ENCODE measurements at places on chromosomes 6 and 20.

- DNase-seq = no peak
These were observed 284.1 kb upstream of the TAB2 start for GRCh38 chr6:149033454-149033853.

GRCh38 chr6:84773133-84773430, 8.7 kb upstream of the TBX18 start:
- no peak for DNase-seq

DNA sequence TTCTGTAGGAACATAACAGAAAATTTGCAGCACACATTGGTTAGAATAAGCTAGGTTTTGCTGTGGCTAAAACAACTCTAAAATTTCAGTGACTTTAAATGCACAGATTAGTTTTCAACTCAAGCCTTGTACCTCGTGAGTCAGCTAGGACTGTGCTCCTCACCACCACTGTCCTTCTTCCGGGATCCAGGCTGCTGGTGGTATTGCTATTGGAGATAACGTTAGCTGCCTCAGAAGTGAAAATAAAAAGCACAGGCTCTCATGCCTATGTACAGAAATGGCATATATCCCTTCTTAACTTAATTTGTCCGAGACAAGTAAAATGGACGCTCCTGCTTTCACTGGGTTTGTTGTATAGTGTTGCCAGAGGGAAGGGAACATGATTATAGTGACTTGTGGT, 931.1 kb upstream of the EYS start:
- no peak for DNase-seq

- no peak for DNase-seq
These were observed 593.0 kb downstream of the GRIK2 start for GRCh38 chr6:101986476-101986875.

DNA sequence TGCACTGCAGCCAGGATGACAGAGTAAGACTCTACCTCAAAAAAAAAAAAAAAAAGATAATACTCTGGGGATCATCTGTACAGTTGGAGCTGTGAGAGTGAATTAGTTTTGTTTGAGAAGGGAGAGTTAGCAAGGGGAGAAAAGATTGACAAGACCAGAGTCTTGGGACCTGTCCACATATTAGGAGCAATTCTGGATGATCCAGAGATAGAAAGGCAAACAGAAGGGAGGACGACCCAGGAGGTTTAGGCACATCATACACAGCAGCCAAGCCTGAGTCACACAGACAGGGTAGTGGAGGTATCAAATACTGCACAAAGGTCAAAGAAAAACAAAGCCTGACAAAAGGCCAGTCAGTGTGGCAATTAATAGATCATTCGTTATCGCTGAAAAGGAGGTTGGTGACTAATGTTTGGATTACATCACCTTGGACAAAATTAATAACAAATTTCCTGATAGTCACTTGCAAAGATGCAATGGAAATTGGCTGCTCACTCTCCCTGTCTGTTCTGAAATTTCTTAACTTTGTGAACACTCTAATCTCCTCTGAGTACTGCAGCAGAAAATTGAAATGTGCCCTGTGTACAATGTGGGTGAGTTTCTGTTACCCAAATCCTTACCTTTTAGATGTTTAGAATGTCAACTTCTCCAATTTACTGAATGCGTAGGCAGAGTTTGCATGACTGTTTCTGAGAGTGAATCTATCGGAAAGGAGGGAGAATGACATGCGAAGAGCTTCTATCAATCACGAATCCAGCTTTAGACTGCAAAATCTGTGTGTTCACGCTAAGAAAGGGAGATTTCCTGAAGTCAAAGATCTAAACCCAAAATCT, 105.4 kb downstream of the TSHZ2 start:
- DNase-seq = no peak

DNA sequence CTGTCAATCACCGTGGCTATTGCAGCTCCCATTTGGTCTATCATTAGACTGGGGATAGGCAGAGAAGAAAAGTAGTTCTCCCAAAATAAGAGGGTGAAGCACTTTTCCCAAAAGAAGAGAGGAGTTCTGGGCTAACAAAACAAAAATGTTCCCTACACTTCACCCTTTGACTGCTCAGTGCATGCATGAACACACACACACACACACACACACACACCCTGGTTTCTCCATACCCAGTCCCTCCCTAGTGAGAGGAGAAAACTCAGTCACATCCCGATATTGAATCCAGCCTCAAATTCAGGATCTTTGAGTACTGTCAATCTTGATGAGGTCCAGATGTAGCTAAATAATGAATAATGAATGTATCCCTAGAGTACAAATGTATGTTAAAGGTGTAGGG, 4.6 kb upstream of the TBPL1 start:
- no peak for DNase-seq

DNA sequence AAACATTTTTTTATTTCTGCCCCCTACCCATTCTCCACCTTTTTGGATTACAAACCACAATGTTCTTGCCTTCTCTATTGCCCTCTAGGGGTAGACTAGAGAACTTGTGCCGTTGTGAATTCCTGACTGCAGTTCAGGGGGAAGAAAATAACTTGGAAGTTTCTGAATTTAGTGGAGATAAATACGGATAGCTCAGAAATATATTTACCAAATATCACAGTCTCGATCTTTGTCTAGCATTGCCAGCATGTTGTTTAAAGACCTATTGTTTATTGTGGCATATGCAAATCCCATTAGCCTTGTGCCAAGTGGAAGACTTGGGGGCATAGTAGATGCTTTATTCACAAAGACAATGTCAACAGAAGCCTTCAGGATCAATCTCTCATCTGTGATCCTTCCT, 154.1 kb upstream of the MMS22L start:
- DNase-seq = no peak

DNA sequence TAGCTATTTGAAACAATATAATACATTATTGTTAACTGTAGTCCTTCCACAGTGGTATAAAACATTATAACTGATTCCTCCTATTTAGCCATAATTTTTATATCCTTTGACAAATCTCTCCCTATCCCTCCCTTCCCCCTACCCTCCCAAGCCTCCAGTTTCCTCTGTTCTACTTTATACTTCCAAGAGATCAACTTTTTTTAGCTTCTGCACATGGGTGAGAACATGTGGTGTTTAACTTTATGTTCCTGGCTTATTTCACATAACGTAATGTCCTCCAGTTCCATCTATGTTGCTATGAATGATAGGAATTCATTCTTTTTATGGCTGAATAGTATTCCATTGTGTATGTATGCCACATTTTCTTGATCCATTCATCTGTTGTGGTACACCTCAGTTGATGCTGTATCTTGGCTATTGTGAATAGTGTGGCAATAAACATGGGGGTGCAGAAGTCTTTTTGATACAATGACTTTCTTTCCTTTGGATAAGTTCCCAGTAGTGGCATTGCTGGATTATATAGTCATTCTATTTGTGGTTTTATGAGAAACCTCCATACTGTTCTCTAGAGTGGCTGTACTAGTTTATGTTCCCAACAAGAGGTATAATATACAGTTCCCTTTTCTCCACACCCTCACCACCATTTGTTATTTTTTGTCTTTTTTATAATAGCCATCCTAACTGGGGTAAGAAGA, 205.0 kb downstream of the KCNQ5 start:
- no peak for DNase-seq

DNA sequence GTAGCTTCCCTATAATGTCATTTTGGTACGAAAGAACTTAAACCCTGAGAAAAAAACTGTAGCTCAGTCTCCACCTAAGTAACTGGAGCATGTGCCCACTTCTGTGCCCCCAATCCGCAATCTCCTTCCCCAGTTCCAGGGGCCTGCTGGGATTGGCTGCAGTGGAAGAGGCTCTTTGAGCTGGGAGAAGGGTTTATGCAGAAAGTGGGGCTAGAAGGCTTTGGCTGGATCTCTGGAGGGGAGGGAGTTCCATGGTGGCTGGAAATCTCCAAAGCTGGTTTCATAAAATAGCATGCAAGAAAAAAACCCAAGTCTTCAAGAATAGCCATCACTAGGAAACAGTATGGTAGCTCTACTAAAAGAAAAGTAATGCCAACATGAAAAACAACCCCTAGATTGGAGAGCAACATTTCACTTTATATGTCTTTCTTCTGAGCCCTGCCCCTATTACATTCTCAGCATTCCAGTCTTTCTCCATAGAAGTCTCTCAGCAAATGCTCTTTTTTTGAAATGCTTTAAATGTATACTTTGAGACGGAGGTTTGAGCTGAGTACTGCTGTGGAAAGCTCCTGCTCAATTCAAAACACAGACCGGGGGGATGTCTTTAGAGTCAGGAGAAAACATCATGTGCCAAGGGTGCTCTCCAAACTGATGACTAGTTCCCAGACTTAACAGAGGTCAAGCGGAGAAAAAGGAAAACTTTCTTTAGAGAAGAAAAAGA, 36.0 kb upstream of the FOXO3 start:
- DNase-seq = no peak

- no peak for DNase-seq
These were observed 3.4 kb upstream of the ZBTB46 start for GRCh38 chr20:63834491-63834880.

DNA sequence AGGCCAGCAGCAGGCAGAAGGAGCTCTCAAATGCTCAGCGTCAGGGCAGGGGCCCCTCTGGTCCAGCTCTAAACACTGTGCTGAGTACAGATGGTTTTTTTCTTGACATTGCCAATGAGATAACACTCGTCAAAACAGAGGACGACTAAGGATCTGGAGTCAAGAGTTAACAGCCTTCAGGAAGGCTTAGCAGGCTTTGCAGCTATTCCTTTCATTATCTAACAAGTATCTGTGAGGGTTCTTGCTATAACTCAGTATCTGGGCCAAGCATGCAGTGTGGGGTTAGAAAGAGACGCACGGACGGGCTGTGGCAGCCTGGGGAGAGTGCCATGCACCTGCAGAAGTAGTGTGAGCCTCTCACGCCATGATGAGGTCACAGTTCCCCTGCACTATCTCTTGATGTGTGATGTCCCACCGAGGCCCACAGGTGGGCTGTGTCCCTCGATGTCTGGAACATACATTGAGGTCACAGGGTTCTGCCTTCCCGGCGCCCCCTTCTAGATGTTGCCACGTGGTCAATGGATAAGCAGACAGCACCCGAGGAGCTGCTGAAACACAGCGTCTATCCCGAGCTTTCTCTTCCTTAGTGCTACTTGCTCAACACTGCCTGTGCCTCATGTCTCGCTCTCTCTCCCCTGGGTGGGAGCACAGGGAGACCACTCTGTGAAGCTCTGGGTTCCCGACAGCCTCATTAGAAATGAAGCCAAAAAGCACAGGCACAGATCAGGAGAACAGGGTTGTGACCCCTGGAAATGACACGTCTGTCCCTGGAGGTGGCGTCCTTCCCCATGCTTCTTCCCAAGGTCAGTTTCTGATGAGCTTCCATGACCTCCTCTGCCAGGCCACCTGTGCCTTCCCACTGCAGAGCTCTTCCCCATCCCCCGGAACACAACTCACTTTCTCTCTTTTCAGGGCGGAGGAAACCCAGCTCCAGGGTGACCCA, 85.5 kb upstream of the RPS6KA2 start:
- DNase-seq = no peak

DNA sequence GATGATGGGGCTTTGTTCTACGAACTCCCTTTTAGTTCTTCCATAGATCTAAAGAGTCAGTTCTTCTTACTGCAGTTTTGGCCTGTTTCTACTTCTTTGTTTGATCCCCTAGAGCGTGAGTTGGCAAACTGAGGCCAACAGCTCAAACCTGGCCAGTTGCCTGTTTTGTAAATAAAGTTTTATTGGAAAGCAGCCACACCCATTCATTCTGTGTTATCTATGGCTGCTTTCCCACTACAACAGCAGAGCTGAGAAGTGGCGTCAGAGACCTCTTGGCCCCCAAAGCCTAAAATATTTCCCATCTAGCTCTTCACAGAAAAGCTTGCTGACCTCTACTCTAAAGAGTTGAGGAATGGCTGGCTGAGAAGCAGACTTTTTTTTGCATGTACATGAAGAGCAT, 52.2 kb downstream of the EYA2 start:
- DNase-seq = no peak

- DNase-seq = no peak
These were observed 102.3 kb downstream of the ARHGAP18 start for GRCh38 chr6:129607581-129608186.

DNA sequence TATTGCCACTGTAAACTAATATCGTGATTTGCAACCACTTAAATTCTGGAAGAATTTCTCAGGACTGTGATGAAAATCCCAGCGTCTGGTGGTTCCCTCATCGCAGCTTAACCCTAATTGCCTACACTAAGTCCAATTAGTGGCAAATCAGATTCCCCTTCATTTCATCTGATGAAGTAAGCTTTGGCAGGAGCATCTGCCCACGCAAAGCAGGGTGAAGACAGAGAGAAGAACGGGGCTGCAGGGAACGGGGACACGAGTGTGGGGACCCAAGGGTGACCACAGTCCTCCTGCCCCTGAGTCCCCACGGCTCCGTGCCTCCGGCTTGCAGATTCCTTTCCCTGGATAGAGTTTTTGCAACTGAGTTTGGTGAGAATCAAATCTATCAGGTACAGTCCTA, 159.5 kb downstream of the LY86 start:
- no peak for DNase-seq

DNA sequence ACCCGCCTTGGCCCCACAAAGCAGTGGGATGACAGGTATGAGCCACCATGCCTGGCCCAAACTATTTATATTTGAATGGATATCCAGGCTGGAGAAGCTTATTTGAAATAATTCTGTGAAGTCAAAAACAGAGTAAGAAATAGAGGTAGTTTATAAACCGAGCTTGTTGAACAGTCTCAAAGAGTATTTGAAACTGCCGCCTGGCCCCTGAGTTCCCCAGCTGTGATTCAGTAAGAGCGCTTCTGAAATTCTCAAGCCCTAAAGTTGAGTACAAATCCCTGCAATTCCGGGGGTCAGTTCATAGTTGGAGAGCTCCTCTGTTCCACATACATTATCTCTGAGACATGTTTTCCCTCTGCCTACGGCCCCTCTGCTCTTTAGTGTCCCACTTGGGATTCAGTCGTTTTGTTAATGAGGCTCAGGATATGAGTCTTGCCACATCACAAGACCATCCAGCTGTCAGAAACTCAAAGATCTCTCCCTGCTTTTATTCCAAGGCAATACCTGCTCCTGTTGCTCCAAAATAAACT, 127.8 kb downstream of the SOD2 start:
- no peak for DNase-seq

- no peak for DNase-seq
These were observed 66.2 kb downstream of the ROS1 start for GRCh38 chr6:117359581-117359980.

DNA sequence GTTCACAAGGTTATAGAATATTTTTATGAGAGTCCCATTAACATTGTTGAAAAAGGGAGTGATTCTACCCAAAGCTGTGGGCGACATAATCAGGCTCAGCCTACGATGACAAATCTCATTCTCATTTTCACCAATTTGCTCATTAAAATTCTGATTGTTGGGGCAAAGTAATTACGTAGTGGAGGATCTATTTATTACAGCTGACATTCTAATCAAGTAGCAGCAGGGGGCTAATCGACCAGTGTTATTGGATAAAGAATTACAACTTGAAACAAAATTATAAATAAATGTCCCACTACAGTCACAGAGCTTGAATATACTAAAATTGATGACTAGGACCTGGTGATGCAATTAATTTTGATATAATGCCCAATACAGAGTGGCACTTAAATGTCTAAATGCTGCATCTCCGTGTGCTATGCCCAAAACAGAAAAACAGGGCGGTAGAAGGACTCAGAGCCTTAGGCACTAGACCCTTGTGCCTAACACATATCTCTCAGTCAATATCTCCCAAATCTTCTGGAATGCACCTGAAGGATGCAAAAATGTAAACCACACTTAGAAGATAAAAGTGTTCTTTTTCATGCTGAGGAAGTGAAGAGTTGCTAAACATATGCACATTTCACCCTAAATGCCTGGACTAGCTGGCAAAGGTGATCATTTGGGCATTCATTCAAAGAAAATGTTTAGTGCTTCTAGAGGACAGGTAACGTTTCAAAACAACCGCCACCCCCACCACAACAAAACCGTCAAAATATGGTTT, 88.3 kb downstream of the CD24 start:
- no peak for DNase-seq

GRCh38 chr6:23989885-23990533, 136.0 kb upstream of the NRSN1 start:
- DNase-seq = no peak
